Sigmoid colon (tissue), 7 donors: ENCODE measurements at places on chromosomes 12 and 14. TPM values are rescaled to one million over a fixed set of nuclear protein-coding genes. Genes with fewer than 3 reads are reported as not detected.
A peak's percentile ranks its signal among the peaks of the same experiment; 100 is the strongest.

DDX54 gene
- total RNA-seq, result 42.1 TPM

GPRC5D gene
- total RNA-seq, result not detected

TCL1B gene
- not detected for total RNA-seq

NT5DC3 gene
- 346 TPM for total RNA-seq

PIGH gene
- total RNA-seq, result 23.5 TPM

APOLD1 gene
- 13.9 TPM for total RNA-seq

LMNTD1 gene
- 1.5 TPM for total RNA-seq

FAM186B gene
- total RNA-seq, result 0.54 TPM

ADAM21 gene
- total RNA-seq, result not detected

HPD gene
- total RNA-seq, result 0.33 TPM

MYH6 gene
- not detected for total RNA-seq

DNA sequence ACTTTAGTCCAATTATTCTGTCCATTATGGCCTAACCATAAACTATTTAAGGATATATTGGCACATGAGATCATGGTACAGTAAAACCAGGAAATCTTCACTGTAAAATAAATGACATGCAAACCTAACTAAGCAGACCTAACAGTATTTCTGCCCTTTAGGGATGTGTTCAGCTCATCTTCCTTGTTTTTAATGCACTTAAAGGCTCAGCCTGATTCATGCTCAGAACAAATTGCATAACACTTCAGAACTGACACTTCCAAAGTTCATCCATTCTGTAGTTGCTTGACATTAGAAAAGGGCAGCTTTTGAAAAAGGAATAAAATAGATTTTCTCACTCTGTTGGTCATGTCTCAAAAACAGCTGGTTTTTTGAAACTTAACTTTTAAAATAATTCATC lies 708.5 kb downstream of the C12orf50 start:
- no peaks in the 10 kb centered on the region for H3K27me3 ChIP-seq
- no peaks in the 10 kb centered on the region for H3K4me1 ChIP-seq
- no peak overlapping the region for H3K27ac ChIP-seq
- no peak for DNase-seq
- H3K36me3 ChIP-seq, result no peaks in the 10 kb centered on the region
- H3K4me3 ChIP-seq, result no peak overlapping the region

DNA sequence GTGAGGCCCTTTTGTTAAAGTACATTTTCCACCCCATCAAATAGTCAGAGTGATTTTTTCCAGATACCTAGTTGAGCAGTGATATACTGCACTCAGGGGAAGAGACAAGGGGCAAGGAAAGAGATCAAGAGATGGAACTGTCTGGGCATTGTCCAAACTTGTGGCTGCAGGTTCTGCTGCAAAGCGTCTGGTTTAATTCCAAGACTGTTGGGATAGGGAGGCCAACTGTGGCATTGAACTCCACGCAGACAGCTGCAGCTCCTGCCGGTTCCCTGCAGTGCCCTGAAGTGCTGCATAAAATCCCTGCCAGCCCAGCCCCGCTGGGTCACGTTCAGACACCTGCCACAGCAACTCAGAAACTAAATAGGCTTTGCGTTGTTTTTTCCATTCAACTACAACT lies 30.5 kb downstream of the RPH3A start:
- H3K27me3 ChIP-seq, result no peaks in the 10 kb centered on the region
- no peak overlapping the region for H3K4me3 ChIP-seq
- H3K4me1 ChIP-seq, result no peaks in the 10 kb centered on the region
- H3K27ac ChIP-seq, result no peak overlapping the region
- no peaks in the 10 kb centered on the region for H3K36me3 ChIP-seq

DNA sequence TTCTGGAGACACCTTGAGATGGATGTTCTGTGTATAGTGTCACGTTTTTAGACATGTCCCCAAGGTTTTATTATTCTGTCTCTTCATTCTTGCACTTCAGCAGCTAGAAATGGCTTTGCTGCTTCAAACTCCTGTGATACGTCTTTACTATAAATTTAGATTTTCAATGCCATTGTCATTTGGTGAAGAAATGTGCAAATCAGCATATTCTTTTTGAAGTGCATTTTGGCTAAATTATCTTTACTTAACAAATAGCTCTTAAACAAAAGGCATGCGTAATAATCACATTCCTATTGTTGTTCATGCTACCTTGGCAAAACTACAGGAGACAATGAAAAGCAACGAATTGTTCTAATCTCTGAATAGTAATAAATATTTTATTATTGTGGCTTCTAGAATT lies 502.9 kb upstream of the SYT1 start:
- H3K4me3 ChIP-seq, result no peak overlapping the region
- no peak overlapping the region for H3K27ac ChIP-seq
- H3K27me3 ChIP-seq, result no peaks in the 10 kb centered on the region
- H3K4me1 ChIP-seq, result peaks cover 10% of the 10 kb centered on the region
- no peak for DNase-seq

DNA sequence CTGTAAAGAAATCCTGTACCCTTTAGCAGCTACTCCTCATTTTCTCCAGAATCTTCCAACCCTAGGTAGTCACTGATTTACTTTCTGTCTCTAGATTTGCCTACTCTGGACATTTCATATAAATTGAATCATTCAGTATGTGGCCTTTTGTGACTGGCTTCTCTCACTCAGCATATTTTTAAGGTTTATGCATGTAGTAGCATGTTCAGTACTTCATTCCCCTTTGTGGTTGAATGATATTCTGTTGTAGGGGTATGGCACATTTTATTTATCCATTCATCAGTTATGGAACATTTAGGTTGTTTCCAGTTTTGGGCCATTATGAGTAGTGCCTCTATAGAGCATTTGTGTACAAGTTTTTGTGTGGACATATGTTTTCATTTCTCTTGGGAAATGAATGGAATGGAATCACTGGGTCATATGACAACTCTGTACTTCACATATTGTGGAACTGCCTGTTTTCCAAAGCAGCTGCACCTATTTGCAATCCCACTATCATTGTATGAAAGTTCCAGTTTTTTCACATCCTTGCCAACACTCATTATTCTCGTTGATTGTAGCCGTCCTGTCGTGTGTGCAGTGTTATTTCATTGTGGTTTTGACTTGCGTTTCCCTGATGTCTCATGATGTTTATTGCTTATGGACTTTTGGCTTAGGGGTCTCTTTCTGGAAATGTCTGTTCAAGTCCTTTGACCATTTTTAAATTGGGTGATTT lies 57.2 kb downstream of the ATF7IP start:
- H3K4me3 ChIP-seq, result no peak overlapping the region
- no peak overlapping the region for H3K27ac ChIP-seq
- peaks cover 9% of the 10 kb centered on the region for H3K4me1 ChIP-seq
- no peaks in the 10 kb centered on the region for H3K27me3 ChIP-seq
- no peak for DNase-seq

DNA sequence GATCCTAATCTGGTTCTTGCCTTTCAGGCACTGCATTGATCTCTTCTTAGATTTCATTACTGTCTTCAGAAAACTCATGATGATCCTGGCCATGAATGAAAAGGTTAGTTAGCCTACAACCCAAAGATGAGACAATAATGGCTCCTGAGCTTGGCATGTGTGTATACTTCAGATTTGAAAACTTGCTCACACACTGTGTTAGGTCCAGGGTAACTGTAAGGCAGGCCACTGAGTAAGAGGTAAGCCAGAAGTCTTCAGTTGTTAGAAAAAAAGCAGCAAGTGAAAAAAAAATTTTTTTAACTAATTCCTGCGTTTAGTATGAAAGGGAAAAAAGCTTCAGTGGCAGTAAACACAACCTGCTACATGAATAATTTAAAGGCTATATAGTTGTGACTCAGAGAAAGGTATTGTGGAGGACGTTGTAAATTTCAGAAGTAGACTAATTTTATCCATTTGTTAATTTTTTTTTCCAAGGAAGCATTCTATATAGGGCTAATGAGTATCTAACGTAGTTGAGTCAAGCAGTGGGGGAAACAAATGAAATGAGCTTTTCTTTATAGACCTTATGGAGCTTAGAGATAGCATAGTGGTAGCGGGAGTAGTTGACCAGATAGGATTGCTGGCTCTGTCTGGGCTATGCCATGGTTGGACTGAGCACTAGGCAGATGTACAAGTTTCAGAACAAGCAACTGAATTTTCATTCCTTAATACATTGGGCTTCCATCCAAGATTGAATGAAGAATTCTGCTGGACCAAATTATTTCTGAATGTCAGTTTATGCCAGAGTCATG lies 20.5 kb downstream of the TMBIM6 start:
- no peaks in the 10 kb centered on the region for H3K27me3 ChIP-seq
- DNase-seq, result no peak
- peaks cover 75% of the 10 kb centered on the region for H3K36me3 ChIP-seq
- no peaks in the 10 kb centered on the region for H3K4me1 ChIP-seq
- no peak overlapping the region for H3K4me3 ChIP-seq

DNA sequence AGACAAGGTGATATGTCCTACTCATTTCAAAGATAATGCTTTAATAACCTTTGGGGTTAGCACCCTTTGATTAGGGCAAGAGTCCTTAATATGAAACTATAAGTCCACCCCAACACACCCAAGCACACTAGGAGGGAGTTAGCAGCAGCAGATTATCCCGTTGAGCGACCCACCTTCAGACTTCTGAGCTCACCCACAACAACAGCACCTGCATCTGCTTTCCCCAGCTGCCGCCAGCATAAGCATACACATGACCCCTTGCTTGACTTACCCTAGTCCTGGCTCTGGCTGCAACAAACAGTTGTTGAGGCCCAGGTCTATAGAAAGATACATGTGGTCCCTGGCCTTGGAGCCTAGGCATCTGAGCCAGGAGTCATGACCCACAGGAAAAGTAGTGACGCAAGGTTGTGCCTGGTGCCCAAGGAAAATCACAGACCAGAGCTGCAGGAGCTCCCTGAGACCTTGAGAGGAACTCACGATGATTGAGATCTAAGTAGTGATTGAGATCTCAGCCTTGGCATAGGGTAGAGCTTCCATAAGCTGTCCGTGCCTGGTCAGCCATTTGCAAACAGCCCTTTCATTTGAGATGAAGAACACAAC lies 19.0 kb downstream of the ZDHHC22 start:
- peaks cover 30% of the 10 kb centered on the region for H3K36me3 ChIP-seq
- H3K4me3 ChIP-seq, result no peak overlapping the region
- peak overlapping the region; percentile 7 for H3K27ac ChIP-seq
- no peak for DNase-seq

- H3K4me3 ChIP-seq, result no peak overlapping the region
- H3K36me3 ChIP-seq, result no peaks in the 10 kb centered on the region
- H3K27ac ChIP-seq, result no peak overlapping the region
- H3K4me1 ChIP-seq, result no peaks in the 10 kb centered on the region
- DNase-seq, result no peak
These were observed 534.2 kb downstream of the LRFN5 start for GRCh38 chr14:42140831-42141279.

DNA sequence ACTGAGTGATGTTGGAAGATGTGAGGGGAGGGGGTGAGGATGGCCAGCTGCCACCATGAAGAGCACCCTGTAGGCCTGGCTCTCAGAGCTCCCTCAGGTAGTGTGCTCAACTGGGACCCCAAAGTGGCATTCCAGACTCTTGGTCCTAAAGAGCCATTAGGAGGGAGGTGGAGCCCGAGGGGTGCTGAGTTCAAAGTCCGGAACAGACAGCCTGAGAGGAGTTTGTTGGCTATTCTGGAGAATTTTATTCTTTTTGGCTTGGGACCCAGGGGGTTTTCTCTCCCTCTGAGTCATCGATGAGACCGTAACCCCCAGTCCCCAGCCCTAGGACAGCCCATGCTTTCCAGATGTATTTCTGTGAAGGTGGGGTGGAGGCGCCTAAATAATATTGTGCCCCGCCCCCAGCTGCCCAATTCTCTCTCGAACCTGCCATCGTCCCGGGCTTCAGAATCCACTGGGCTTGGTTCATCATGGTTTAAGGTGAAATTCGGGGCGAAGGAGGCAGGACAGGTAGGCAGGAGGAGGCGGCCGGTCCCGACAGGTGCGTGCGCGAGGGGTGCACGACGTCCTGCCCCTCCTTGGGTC lies 690 bp upstream of the RBP5 start:
- H3K27ac ChIP-seq, result peak overlapping the region; percentile 59
- no peak for DNase-seq
- no peaks in the 10 kb centered on the region for H3K36me3 ChIP-seq
- H3K27me3 ChIP-seq, result no peaks in the 10 kb centered on the region
- H3K4me1 ChIP-seq, result no peaks in the 10 kb centered on the region

DNA sequence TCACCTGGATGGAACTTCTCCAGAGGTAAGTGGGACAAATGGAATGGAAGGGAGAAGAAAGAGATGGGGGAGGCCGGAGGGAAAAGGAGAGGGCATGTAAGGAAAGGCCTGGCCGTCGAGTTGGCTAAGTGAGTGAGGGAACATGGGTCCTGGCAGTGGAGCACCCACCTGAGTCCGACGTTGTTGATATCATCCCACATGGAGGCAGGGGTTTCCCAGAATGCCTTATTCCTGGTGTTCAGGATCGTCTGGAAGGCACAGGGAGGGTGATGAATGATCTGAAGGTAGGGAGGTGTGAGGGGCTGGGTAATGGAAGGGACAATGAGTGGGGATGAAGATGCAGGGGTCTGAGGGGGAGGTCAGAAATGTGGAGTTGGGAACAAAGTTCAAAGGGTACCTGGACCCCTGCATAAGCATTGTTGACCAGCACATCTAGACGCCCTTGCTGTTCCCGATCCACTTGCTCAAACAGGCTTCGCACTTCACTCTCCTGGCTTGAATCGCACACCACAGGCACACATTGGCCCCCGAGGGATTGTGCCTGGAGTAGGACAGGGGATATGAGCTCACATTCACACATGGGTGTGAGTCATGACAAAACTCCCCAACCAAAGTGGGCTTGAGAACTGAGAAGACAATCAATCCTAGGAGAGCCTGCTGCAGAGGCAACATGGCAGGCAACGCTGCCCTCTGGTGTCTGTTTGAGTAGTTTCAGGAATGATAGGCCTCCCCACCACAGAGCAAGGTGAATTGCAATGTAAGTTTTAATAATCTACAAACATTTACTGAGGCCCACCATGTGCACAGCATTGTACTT lies 3.0 kb downstream of the DHRS1 start:
- H3K36me3 ChIP-seq, result peaks cover 17% of the 10 kb centered on the region
- H3K4me3 ChIP-seq, result no peak overlapping the region
- H3K27ac ChIP-seq, result no peak overlapping the region
- H3K27me3 ChIP-seq, result no peaks in the 10 kb centered on the region
- no peaks in the 10 kb centered on the region for H3K4me1 ChIP-seq
- DNase-seq, result peak; percentile 73

GRCh38 chr14:91751719-91752118 lies 19.8 kb upstream of the CATSPERB start:
- H3K36me3 ChIP-seq, result no peaks in the 10 kb centered on the region
- no peaks in the 10 kb centered on the region for H3K4me1 ChIP-seq
- H3K4me3 ChIP-seq, result no peak overlapping the region
- no peak for DNase-seq
- H3K27ac ChIP-seq, result no peak overlapping the region

DNA sequence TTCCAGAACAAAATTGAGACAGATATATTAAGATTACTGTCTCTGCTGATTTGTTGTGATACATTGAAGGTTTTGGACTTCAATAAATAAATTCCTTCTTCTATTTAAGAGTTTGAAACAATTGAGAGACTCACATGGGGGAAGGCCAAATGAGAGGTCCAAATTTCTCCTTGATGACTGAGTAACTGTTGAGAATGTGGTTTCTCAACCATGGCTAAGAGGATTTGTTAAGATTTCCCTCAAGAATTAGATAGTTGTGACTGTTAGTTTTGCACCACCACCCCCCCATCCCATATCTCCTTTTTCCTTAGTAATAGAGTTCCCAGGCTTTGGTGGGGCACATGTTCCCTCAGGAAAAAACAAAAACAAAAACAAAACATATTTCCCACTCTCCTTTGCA lies 47.7 kb upstream of the IGF1 start:
- no peaks in the 10 kb centered on the region for H3K4me1 ChIP-seq
- no peak overlapping the region for H3K27ac ChIP-seq
- H3K27me3 ChIP-seq, result no peaks in the 10 kb centered on the region
- H3K36me3 ChIP-seq, result no peaks in the 10 kb centered on the region
